ENCODE measurements at places on chromosomes 5 and 9.

DNA sequence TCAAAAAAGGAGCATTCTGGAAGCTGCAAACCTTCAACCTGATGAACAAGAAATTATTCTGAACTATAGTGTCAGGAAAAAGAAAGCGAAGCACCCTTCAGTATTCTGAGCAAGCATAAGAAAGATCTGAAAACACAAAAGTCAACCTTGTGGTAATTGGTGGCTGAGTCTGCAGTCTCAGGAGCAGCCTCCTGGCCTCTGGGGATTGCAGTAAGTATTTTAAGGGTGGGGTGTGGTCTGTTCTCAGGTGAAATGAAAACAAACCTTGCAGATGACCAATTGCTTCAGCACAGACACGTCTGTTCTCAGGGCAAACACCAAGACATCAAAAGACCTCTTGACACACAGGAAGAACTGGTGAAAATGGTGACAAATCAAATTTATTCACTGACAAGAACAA is 147.8 kb upstream of the RAPGEF1 start:
- peak; percentile 15 for DNase-seq

GRCh38 chr5:132225165-132226032 is 2.3 kb downstream of the P4HA2 start:
- DNase-seq: no peak

GRCh38 chr9:133113163-133113948 is 7.7 kb downstream of the RALGDS start:
- no peak for DNase-seq

DNA sequence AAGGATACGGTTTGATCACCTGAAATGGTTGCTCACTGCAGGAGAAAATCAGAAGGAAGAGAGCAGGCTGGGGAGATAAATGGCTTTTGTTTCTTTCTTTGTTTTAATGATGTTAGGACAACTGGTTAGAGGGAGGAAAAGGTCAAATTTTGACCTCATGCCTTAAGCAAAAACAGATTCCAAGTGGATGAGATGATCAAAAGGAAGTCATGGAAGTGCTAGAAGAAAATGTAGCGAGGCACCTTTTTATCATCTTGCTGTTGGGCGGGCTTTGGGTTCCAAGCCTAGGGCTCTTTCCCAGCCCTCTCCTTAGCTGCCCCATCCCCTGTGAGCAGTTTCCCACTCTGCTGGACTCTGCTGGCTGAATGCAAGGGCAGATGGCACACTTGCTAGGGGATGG is 127.9 kb downstream of the ADAMTS2 start:
- no peak for DNase-seq

- no peak for DNase-seq
Observed at GRCh38 chr5:54403885-54404416, 51.5 kb upstream of the HSPB3 start.

DNA sequence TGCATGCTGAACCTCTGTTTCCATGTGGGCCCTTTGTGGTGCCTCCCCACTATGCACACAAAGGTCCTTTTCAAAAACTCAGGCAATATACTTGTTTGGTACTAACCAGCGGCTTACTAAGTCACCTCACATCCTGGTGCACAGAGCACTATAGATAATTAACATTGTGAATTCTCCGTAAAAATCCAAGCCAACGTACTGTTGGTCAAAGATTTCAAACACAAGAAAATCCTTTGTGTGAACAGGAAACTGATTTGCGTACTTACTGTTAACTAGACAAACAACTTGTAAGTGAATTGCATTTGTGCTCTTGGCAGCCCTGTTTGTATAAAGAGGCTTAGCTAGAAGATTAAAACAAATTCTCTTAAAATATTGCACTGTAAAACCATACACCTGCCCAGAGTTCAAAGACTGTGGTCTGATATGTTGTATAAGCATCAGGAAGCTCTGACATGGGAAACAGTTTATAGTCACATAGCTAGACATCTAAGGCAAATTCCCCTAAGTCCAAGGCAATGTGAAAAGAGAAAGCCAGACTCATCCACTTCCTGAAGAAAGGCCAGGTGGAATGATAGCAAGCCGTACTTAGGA is 125.0 kb upstream of the SLC12A2 start:
- DNase-seq: no peak

GRCh38 chr5:38396766-38397165 is 138.4 kb downstream of the EGFLAM start:
- no peak for DNase-seq

- no peak for DNase-seq
Observed at GRCh38 chr5:92460505-92460904, 1077.4 kb upstream of the ARRDC3 start.

- no peak for DNase-seq
Observed at GRCh38 chr5:141354900-141355469, at the start of gene PCDHGA4. Gene PCDHGA4, plus strand, starts transcription at chr5:141355021. Its CDS starts 87 bp downstream, at chr5:141355108.

- DNase-seq: no peak
Observed at GRCh38 chr5:82584631-82585030, 306.5 kb upstream of the RPS23 start.

- no peak for DNase-seq
Observed at GRCh38 chr9:123447934-123448646, 92.1 kb downstream of the CRB2 start.

- DNase-seq: no peak
Observed at GRCh38 chr5:53334431-53334941, 145.9 kb upstream of the FST start.

- no peak for DNase-seq
Observed at GRCh38 chr9:2874001-2874750, 30.3 kb upstream of the PUM3 start.

- no peak for DNase-seq
Observed at GRCh38 chr9:101536938-101537337, 3.3 kb downstream of the RNF20 start.

DNA sequence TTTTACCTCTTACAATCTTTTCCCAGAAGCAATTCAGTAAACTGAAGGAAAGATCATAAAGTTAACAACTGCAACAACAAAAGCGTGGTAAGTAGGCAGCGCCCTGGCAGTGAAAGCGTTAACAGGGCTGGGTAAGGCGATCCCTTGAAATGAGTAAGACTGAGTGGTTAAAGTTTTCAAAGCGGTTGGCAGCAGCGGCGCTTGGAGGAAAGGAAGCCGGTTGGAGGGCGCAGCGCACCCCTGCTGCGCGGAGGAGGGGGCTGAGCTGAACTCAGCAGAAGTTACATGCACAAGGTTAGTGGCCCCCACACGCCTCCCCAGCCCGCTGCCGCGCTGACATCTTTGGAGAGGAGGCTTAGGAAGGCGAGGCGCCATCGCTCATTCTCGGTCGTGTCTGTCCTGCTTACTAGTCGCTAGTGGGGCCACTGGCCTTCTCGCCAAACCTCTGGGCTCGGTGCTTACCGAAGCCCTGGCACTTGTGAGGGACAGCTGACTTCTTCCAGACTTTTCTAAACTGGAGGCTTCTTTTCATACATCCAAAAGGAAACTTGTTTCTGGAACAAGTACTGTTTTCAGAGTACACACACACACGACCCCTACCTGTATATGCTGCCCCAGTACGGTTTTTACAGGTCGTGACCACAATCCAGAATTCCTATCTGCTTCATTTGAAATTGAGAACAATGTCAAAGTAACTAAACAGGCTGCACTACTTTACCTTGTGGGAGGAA is at the start of gene SH3RF2:
Gene SH3RF2 (plus strand): TSS at position 178 of the 731 bp plus-strand sequence. CDS start 1,351 bp downstream, outside the sequence.
- DNase-seq: no peak

DNA sequence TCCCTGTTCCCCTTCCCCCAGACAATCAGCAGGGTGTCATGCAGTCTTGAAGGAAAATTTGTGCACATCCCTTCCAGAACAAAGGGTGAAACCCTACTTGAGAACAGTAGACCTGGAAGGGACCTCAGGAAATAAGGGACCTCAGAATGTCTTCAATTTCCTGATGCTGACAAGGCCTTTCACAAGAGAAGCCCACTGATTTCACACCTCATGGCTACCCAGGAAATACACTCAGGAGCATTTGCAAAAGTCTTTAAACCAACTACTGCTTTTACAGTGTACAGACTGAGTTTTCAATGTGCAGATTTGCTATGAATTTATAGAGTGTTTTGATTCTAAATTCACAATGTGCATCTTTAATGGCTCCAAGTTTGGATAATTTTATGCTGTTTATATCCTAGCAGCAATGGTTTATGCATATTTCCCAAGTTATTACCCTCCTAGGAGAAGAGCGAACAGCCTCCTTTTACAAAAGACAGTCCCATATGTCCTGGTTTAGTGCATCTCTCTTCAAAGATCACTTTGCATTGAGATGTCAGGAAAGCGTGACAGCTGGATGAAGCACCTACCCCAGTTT is 74.8 kb downstream of the GALNT10 start:
- no peak for DNase-seq

DNA sequence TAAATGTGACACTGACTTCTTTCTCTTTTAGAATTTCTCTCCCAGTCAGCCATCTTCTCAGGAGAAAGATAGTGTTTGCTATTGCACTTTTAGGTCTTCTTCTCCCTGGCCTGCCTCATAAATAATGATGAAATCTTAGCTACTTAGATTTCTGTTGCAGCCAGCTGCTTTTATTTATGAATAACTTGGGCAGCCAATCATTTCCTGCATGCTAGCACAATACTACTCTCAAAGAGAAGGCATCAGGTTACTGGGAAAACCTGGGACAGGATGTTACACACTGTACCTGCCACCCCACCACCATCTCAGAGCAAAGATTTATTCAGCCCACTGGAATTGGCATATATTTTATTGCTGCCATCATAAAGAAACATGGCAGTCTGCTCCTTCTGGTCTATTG is 266.6 kb downstream of the PRELID2 start:
- no peak for DNase-seq

DNA sequence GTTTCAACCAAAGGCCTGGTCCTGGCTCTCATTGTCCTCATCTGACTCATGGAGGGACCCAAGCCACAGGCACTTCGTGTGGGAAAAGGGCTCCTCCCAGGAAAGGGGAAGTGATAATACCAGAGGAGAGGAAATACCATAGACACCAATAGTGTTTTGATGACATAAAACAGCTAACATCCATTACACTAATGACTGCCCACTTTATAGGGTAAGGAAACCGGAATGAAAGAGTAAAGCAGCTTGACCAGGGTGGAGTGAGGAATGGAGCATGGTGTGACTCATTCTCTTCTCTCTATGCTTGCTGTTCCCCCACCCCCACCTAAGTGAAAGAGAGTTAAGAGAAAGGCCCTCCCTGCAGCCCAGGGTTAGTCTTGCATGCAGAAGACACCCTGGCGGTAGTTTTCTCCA is 67.4 kb upstream of the HRH2 start:
- DNase-seq: no peak

DNA sequence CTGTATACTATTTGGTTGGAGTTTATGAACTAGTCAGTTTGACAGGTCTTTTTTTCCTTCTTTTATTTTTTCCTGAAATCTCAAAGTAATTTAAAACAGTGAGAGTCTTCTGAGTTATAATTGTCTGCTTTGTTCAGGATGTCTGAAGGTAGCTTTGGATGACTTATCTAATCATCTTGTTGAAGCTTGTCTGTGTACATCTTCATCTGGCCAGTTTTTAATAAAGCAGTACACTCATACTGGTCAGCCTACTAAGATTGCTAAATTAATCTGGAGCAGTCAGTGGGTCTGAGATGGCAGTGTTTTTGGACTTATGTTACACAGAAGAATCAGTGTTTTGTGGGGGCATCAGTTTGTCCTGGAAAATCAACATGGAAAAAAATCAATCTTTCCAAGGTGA is 482.4 kb downstream of the CDH10 start:
- DNase-seq: no peak

DNA sequence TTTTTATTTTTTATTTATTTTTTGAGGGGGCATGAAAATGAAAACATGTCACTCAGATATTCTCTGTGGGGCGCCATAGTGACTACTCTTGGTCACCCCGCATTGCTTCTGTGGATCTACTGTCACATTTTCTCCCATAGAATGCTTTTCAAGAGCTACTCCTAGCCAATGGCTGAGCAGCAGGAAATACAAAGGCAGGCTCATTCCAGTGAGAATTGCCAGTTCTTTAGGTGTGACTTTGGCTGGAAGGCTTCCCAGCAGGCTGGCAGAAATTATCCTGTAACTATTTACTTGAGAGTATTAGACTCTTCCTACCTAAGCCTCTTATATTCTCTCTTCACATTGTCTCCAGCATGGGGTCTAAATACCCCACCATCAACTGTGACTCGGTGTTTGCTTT is 21.0 kb upstream of the PTPRD start:
- no peak for DNase-seq

DNA sequence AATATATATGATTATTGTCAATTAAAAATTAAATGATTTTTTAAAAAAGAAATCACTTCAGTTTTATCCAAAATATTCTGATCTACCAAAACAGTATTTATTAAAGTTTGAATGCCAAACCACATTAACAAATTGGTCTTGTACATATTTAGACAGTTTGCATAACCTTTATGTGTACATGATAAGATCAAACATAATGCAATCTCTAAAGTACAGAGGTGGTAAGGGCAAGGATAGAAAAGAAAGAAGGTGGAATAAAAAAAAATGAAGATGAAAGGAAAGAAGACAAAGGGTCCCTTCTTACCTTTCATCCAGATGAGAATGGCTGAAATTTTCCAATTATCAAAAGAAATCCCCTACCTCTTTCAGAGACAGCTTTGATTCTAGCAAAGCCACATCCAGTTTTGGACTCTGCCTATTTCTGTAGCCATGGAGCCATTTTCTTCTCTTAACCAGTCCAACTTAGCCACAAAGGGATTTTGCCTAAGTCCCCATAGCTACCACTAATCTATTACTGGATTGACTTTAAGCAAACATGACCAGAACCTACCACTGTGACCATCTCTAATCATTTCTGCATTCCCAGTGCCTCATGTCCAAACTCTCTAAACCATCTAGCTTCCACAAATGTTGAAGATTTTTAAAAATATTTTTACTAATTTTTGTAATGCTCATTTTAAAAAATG is 133.3 kb upstream of the TRPM3 start:
- no peak for DNase-seq

- DNase-seq: no peak
Observed at GRCh38 chr5:172524573-172525021, 70.3 kb upstream of the SH3PXD2B start.

DNA sequence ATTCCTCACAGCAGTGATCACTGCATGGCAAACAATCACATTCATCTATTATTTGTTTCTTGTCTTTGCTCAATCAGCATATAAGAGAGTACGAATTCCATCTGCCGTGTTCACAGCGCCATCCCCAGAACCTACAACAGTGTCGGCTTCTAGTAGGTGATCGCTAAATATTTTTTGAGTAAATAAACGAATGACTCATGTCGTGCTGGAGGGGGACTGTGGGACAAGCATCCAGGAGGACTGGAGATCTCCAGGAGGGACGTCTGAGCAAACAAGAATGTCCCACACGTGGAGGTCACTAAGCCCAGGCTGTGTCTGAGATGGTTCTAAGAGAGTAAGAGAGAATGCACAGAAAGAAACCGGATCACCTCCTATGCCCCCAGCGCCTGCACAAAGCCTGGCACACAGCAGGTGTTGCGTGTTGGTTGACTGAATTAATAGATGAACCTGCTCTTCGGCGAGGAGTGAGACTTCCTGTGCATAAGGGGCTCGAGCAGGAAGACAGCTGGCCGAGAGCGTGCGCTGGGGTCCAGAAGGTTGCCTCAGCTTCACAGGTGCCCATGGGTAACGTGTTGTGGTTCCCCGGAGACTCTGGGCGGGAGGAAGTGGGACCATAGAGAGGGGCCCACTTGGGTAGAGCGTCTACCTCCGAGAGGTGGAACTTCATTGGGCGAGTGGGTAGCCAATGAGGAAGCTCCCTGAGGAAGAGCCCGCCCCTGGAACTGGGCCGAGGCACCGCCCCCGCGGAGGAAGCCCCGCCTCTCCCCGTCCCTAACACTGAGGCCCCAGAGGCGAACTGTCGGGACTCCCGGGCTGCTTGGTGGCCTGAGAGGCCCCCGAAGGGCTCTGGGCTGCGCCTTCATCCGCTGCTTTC is 193.0 kb downstream of the MELK start:
- DNase-seq: peak; percentile 94

- no peak for DNase-seq
Observed at GRCh38 chr5:160904591-160904990, 52.6 kb upstream of the ATP10B start.

- no peak for DNase-seq
Observed at GRCh38 chr5:131848662-131849061, 51.8 kb upstream of the FNIP1 start.
